ENCODE measurements at places on chromosomes 12 and 14. TPM values are rescaled to one million over a fixed set of nuclear protein-coding genes. Genes with fewer than 3 reads are reported as not detected.

SLC6A12 gene
- 0.64 TPM for total RNA-seq

MDGA2 gene
- not detected for total RNA-seq

HSPA2 gene
- total RNA-seq: 2.5 TPM

GRCh38 chr14:71358209-71358931, 451.1 kb downstream of the PCNX1 start:
- no peaks in the 10 kb centered on the region for H3K36me3 ChIP-seq
- no peaks in the 10 kb centered on the region for H3K27me3 ChIP-seq
- DNase-seq: no peak
- no peak overlapping the region for H3K4me3 ChIP-seq
- H3K4me1 ChIP-seq: no peaks in the 10 kb centered on the region

GRCh38 chr14:92582706-92583452, 69.3 kb downstream of the RIN3 start:
- no peak overlapping the region for H3K4me3 ChIP-seq
- DNase-seq: no peak
- H3K36me3 ChIP-seq: no peaks in the 10 kb centered on the region
- no peaks in the 10 kb centered on the region for H3K4me1 ChIP-seq
- no peaks in the 10 kb centered on the region for H3K27me3 ChIP-seq

GRCh38 chr12:44384136-44384535, 492.0 kb downstream of the NELL2 start:
- no peaks in the 10 kb centered on the region for H3K4me1 ChIP-seq
- no peak for DNase-seq
- no peaks in the 10 kb centered on the region for H3K36me3 ChIP-seq
- H3K27ac ChIP-seq: no peak overlapping the region

Measured in HCT116 (cell line).